ENCODE measurements at places on chromosomes 2 and 18.

GRCh38 chr2:232681527-232681926, 15.6 kb upstream of the GIGYF2 start:
- no peak for DNase-seq

GRCh38 chr2:3470166-3470651, 49.1 kb downstream of the ADI1 start:
- DNase-seq = peak; percentile 89

DNA sequence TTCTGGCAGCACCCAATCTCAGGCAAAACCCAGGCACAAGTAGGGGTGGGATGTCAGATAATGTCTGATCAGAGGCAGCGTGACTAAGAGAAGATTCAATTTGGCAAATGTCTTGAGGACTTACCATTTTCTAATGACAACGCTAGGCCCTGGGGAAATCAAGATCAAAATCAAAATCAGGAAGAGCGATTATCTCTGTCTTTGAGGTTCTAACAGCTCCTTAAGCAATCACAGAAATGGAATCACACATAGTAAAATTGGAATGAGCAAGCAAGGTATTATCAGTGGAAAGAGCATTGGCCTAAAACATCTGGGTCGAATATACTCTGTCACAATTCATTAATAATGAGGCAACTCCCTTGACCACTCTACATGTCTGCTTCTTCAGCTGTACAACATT, 8.6 kb upstream of the SERPINB2 start:
- DNase-seq = no peak

- no peak for DNase-seq
Observed at GRCh38 chr2:201366146-201366545, 9.0 kb upstream of the FLACC1 start.

DNA sequence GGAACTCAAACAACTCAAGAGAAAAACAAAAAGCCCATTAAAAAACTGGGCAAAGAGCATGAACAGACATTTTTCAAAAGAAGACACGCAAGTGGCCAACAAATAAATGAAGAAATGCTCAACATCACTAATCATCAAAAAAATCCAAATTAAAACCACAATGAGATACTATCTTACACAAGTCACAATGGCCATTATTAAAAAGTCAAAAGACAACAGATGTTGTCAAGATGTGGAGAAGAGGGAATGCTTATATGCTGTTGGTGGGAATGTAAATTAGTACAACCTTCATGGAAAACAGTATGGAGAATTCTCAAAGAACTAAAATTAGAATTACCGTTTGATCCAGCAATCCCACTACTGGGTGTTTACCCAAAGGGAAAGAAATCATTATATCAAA, 15.1 kb downstream of the LMAN1 start:
- no peak for DNase-seq

GRCh38 chr18:55819448-55819847, 231.5 kb upstream of the TCF4 start:
- DNase-seq = no peak

DNA sequence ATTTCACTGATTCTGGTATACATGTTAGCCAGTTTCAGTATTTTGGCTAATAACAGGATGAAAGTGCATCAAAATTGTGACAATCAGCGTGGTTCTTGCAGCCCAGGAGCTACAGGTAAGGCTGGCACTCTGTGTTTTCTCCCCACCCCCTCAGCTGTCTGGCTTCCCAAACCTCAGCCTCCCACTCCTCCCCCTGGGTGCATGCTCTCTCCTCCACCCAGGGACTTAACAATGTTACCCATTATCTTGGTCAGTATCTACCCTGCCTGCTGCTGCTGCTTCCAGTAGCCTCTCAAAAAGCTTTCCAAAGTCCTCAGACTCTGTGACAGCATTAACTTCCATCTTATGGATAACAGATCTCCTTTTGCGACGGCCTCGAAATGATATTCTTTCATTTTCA, 41.0 kb downstream of the TRABD2A start:
- DNase-seq = no peak

DNA sequence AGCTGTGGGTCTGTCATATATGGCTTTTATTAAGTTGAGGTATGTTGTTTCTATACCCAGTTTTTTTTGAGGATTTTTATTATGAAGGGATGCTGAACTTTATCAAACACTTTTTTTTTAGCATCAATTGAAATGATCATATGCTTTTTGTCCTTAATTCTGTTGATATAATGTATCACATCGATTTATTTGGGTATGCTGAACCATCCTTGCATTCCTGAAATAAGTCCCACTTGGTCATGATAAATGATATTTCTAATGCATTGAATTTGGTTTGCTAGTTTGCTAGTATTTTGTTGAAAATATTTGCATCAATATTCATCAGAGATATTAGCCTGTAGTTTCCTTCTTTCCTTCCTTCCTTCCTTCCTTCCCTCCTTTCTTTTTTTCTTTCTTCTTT, 22.5 kb upstream of the CWC22 start:
- DNase-seq = no peak

DNA sequence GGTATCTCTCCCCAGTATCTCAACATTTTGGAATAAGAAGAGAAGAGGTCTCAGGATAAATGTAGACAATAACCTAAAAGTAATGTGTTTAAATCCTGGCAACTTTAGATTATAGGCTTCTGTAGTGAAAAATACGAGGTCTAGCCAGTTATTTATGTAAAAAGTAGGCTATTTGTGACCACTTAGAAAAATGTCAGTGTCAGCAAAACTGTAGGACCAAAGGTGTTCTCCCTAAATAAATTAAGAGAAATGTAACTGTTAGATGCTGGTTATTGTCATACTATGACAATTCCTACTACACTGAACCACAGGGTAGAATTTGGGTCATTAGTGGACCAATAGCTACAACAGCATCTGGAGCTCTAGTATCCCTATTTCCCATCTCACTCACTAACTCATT, 2.0 kb downstream of the SUPT7L start:
- no peak for DNase-seq

DNA sequence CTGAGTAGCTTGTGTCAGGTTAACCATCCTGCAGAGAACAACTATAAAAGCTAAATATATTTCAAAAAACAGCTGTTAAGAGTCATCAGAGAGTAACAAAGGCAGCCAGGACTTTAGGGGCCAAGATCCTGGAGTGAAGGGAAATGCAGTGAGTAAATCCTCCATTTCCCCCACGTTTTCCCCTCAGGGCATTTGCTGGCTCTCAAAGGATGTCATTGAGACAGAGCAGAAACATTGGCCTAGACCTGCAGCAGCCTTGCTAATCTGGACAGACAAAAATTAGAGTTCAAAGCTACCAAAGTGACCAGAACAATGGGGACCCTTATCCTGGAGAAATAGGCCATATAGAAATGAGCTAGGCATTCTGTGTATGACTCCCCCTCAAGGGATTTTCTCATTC, 21.1 kb upstream of the KLHL29 start:
- DNase-seq = no peak

DNA sequence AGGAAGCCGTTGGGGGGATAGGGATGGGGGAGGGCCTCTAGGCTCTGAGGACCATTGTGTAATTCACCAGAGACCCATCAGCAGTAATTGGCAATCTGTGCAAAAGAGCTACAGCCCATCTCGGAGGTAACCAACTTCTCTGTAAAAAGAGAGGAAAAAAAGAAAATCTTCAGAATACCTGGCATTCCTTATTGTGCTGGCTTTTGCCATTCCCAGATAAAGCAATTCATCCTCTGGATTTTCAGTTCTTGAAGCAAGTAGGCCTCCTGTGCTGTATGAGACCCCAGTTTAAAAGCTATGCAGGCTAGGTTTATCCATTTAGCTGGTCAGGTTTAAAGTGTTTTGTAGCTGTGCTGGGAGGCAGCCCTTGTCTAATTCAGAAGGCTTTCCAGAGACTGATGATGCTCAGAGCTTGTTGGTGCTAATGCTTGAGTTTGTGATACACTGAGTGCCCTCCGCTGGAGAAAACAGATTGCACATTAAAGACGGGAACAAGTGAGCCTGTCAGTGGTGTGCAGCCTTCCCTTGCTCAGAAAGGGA, at the start of gene LRRTM4:
LRRTM4 (minus strand) TSS at position 446 of the 540 bp plus-strand sequence.
- DNase-seq = no peak

Data from GM03348 (cell line).